Stimulated activated CD8-positive, alpha-beta memory T cell treated with anti-CD3 and anti-CD28 coated beads, Interleukin-7, amount 100 ng/mL, for 1 hour (primary cell): ENCODE measurements at places on chromosomes 7 and 10.

GRCh38 chr10:13794992-13795612 lies 208.3 kb downstream of the PRPF18 start:
- no peak for DNase-seq

DNA sequence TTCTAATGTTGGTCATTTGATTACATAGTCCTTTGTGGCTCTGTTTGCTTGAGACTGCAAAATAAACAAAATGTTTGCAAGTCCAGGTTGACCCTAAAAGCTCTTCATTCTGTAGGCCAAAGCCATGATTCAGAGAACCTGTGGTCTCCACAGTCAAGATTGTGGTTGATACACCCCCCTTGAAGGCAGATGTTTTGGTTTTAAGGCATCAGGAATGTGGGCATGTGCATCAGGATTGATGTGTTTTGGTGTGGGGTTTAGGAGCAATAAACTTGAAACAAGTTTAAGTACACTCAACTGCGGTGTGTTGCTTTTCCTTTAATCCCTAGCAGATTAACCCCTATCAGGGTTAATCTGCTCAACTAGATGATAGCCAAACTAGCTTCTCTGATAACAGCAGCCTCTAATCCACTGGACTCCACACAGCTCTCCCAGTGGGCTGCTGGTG lies 379.1 kb upstream of the GALNT17 start:
- DNase-seq, result no peak

GRCh38 chr10:124992462-124993344 lies 50.8 kb downstream of the ZRANB1 start:
- DNase-seq, result no peak

GRCh38 chr7:117750612-117751563 lies 122.4 kb downstream of the CTTNBP2 start:
- no peak for DNase-seq

GRCh38 chr7:138902161-138902560 lies 79.0 kb downstream of the KIAA1549 start:
- DNase-seq, result no peak

DNA sequence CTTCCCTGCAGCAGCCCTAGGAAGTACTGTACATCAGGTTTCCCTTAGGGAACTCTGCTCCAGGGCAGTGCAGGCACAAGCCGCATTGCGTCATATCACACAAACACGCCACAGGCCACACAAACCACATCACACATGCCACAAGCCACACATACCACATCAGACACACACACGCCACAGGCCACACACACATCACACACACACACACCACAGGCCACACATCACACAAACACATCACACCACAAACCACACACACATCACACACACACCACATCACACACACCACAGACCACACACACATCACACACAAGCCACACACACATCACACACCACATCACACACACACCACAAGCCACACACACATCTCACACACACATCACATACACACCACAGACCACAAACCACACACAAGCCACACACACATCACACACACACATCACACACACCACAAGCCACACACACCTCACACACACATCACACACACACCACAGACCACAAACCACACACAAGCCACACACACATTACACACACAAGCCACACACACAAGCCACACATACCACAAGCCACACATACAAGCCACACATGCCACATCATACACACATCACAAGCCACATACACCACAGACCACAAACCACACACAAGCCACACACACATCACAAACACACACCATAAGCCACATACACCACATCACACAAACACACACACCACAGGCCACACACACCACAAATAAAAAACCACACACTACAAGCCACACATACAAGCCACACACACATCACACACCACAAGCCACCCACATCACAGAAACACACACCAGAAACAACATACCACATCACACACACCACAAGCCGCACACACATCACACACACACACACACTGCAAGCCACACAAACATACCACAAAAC lies 53.4 kb downstream of the TMEM209 start:
- DNase-seq, result no peak

- no peak for DNase-seq
These were observed 46.2 kb upstream of the ADRB1 start for GRCh38 chr10:113997428-113997827.

- DNase-seq, result no peak
These were observed 136.5 kb upstream of the UNC5B start for GRCh38 chr10:71075759-71076472.

DNA sequence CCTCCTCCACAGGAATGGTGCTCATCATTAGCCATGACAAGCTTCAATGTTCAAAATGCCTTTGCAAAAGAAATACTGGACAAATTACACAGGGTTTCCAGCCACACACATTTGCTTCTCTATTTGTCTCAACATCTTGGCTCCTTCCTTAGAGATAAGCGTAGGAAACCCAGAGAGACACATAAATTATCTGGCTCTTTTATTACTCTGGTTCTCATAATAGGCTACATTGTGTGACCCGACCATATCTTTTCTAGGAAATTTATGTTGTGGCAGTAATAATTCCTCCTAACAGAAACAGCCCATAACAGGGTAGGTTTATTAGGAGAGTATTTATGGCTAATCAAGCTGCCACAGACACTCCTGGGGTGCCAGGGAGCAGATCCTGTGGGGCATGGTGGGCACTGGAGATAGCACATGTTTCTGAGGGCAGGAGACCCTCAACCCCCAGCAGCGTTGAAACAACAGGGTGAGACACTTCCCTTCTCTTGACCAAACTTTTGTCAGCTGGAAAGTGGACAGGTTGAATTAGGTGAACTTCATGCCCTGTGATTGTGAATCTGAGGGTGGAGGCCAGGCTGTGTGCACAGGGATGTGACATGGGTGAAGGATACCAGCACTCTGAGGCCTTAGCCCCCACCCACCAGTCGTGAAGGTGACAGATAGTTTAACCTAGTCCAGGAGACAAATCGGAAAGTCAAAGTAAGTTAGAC lies 295.9 kb upstream of the ZNF32 start:
- no peak for DNase-seq

GRCh38 chr7:148442933-148443332 lies 147.6 kb upstream of the C7orf33 start:
- no peak for DNase-seq

- DNase-seq, result no peak
These were observed 34.1 kb downstream of the MTERF1 start for GRCh38 chr7:91846436-91846835.

GRCh38 chr10:58827381-58827780 lies 314.7 kb downstream of the BICC1 start:
- no peak for DNase-seq

GRCh38 chr10:50347394-50347802 lies 96.1 kb upstream of the ASAH2 start:
- no peak for DNase-seq

DNA sequence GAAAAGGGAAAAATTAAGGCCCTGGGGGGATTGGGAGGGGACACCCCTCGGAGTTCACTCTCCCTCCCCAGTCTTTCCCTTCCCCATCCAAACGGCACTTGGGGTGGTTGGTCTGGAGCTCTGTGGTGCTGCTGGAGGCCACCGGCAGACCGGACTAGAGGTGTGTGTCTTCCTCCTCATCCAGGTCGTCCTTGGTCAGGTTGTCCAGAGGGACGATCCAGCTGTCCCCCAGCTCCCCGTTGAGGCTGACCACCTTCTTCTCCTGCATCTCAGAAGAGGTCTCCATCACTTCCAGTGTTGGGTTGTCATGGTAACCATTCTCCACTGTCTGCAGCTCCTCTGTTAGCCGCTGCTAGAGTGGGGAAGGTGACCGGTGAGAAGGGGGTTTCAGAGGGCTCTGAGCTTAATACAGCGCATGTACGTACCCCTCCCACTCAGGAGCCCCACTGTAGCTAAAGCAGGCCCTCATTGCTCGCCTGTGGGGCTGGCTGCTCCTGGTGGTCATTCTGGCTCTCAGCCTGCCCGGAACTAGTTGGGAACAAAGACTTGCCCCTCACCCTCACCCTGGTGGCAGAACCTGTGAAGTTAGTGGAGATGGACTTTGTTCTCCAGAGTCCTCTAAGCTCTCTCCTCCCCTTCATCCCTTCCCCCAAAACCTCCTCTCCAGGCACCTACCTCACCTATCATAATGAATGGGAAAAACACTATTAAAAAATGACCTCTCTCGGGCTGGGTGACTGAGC lies 52.1 kb downstream of the PODXL start:
- no peak for DNase-seq

GRCh38 chr10:63470928-63471327 lies 5.2 kb upstream of the JMJD1C start:
- DNase-seq, result no peak

DNA sequence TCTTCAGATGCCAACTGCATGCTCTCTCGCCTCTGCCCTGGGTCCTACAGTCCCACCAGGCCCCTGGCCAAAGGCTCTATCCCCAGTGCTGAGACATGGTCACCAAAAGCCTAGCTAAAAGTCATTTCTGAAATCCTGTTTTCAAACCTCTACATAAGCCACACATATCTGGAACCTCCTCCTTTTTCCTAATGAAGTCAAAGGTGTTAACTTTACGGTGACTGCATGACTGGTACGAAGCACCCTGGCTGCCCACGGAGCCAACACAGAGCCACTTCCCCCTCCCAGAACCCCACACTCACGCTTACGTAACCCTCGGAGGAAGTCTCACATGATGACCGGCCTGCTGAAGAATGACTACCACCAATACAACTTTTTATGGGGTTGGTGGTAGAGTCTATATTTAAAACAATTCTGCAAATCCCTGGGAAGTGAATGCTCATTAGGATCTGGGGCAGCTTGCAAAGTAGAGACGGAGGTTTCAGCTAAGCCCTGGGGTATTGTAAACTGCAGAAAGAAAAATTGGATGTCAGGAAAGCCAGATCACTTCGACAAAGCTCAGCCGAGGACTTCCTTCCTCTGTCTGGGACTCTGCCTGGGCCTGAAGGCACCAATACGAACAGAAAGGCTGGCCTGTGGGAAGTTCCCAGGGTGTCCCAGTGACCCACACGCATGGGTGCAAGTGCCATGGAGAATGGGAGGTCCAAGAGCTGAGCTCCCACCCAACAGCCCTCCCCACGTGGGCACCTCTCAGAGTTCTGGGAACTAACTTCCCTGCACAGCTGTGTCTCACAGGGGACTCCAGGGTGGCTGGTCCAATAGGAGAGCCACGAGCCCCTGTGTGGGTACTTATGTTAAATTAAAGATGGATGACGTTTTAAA lies 50.7 kb downstream of the PDGFA start:
- no peak for DNase-seq

DNA sequence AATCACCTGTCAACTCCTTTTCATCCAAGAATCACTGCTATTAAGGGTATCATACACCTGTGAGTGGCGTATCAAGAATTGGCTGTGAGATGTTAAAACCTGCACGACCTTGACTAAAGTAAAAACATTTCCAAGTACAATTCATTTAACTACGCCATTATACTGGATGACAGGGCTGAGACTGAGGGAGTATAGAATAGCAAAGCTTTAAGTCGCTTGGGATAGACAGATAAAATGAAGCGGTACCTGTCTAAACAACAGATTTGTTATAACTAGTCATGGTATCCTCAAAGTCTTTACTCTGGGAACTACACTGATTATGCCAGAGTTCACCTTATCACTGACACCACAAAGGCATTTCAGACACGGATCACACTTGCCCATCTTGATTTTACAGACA lies 366.1 kb upstream of the LRRN3 start:
- DNase-seq, result no peak

DNA sequence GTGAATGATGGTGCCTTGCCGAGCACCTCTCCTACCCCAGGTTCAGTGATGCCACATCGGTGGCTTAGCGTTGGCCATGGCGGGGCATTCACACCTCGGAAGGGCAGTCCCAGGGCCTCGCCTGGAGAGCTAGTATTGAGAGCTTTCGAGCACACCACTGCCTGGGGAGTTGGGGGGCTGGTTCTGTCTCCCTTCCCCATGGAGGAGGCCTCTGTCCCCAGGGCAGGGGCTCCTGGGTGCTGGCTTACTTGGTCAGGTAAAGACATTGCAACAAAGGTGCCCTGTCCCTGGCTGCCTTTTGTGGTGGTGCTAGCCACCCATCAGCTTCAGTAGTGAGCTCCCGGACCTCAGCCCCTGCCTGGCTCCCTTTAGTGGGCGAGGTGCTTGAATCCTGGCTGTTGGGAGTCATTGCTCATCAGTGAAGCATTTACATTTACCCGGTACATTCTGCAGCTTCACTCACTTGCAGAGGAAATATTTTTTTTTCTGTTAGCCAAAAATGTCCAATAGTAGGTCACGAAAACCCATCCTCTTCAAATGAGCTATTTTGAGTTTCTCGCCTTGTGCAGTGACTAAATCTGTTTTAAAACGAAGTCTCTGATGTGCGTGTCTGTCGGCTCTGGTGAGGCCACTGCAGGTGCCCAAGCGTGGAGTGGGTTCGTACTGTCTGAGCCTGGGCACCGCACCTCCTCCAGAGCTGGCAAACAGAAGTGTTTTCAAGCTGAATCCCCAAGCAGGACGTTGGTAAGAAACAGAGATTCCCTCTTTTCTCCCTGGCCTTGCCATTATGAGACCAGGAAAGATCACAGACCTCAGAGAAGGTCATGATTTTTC lies 95.5 kb downstream of the INPP5A start:
- no peak for DNase-seq

DNA sequence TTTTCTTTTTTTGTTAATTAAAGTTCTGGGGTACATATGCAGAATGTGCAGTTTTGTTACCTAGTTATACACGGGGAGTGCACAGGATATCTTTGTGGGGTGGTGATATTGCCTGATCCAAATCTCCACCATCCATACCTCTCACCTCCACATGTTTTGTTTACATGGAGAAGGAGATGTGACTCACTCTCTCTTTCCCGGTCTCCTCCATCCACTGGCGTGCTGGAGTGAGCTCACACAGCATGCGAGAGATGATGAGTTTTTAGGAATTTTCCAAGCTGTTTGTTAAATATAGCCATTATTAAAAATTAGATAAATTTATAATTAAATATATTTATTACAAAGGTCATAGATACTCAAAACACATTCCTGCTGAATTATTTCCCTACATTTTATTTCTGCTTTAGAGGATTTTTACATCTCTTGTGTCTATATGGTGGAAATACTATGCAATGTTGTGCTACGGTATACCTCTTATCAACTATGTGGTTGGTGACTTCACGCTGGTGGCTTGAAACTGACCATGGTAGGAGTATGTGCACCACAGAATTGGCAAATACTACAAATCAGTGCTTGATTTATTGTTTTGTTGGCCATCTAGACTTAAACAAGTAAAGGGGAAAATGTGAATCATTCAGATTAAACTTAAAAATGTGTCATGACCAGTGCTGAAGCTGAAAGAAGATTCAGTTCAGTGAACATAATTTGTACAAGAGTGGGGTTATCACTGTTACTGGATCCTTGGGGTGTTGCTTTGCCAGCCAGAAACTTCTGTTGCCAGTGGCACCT lies 107.9 kb upstream of the FAM180A start:
- DNase-seq, result no peak

DNA sequence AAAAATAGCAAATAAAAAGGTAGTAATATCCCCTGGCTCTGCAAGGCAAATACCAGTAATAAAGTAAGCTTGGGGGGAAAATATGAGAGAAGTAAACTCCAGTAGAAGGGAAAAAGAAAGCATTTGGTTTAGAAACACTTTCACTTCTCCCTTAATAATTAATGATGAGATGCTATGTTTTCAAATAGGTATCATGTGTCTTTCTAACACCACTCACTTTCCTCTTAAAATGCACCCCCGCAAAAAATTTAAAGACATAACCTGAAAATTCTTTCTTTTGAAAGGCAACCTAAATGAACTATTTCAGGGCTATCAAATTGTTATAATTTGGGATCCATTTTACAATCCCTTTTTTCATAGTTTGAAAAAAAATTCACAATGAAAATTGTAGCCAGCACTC lies 240.3 kb downstream of the SNX10 start:
- no peak for DNase-seq

- DNase-seq, result no peak
These were observed 240.2 kb downstream of the MAD1L1 start for GRCh38 chr7:1992554-1992953.
